Epithelial cell of prostate (primary cell): ENCODE measurements at places on chromosomes 5 and 9.

GRCh38 chr5:142170254-142170953, 61.8 kb downstream of the NDFIP1 start:
- no peak for DNase-seq

DNA sequence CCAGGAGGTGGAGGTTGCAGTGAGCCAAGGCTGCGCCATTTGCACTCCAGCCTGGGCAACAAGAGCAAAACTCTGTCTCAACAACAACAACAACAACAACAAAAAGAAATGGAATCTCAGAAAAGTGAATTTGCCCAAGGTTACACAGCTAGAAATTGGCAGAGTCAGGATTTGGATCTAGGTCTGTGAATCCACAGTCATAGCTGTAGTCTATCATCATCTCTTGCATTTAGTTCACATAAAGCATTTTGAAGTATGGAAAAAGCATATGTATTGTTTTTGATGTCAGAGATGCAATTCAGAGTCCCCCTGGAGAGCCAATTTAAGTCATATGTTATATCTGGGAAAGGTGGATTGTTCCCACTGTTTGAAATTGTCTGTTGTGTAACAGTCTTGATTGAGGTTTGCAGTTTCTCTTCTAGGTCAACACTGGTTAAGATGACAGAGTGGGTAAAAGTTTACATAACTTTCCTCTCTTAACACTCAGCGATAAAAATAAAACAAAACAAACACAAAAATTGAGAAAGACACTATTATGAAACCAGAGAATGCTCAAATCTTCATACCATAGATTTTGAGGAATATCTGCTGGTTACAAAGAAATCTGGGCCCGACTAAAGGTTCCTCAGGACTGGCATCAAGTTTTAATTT, 21.5 kb upstream of the GPR21 start:
- no peak for DNase-seq

- DNase-seq = no peak
These were observed 720.2 kb upstream of the TYRP1 start for GRCh38 chr9:11973011-11973410.

- DNase-seq = no peak
These were observed 22.1 kb downstream of the HMGXB3 start for GRCh38 chr5:150022681-150023080.

DNA sequence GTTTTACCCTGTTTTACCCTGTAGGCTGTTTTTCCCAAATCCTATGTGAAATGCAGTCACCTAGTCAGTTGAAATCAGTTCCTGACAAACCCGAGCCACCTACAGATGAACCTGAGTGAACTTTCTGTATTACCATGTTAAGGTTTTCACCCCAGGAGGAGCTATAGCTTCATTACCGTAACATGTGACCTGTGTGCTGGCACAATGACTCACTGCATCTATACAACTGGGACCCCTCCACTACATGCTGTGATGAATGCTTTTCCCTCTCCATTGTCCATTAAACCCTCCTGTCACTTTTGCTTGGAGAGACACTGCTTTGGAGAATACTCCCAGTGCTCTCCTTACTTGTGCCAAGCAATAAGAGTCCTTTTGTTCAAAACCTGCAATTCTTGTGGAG, 1974.8 kb downstream of the EFNA5 start:
- no peak for DNase-seq

DNA sequence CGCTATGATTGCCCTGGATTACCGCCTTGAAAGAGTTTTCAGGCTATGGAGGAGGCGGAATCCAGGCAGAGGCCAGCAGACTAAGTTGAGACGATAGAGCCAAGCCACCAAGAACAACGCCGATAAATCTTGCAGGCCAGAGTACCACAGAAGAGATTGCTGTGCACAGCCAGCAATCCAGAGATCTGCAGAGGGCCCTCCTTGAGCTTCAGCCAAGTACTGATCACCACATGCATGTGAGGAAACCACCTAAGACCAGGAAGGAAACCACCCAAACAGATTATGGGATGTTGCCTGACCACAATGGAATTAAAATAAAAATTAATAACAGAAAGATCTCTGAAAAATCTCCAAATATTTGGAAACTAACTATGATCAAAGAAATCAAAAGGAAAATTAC, 74.9 kb downstream of the GCNT4 start:
- DNase-seq = no peak

- no peak for DNase-seq
These were observed 350.8 kb downstream of the NFIB start for GRCh38 chr9:13963005-13963653.

DNA sequence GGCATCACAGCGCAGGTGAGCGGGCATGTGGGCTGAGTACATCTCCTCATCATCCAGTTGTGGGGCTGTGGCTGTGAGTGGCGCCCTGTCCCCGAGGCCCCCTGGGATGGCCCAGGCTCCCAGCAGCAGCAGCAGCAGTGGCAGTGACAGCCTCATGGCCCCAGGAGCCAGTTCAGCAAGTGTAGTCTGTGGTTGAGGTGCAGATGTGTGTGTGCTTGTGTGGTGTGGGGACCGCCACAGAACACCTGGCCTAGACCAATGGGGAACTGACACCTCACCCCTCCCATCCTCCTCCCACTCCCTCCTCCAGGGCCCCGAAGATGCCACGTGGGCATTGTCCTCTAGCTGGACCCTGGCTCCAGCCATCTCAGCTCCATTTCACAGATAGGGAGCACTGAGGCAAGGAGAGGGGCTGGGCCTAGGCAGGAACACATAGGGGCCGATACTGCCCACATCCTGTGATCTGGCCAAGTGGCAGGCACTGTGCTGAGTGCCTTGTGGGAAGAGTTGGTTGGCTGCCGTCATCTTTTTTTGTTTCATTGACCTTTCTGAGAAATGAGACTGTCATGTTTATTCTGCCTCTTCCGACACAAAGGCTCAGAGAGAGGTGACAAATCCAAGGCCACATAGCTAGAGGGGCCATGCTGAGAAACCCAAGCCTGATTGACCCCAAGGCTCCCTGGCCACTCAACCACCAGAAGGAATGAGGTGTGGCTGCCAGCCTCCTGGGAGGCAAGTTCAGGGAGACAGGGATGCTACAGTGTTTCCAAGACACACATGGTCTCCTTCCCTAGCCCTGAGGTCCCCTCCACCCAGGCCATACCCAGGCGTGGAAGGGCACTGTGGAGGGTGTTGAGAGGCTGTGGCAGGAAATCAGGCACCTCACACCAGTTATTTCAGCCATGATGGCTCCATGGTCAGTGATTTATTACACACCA, at the start of gene MZB1:
Gene MZB1, minus strand, starts transcription at position 213 of the 938 bp plus-strand sequence. Its CDS starts 57 bp downstream, at position 156.
- DNase-seq = no peak

GRCh38 chr5:77305222-77305846, 94.9 kb downstream of the PDE8B start:
- DNase-seq = no peak
